ENCODE measurements at places on chromosomes 4 and X.

DNA sequence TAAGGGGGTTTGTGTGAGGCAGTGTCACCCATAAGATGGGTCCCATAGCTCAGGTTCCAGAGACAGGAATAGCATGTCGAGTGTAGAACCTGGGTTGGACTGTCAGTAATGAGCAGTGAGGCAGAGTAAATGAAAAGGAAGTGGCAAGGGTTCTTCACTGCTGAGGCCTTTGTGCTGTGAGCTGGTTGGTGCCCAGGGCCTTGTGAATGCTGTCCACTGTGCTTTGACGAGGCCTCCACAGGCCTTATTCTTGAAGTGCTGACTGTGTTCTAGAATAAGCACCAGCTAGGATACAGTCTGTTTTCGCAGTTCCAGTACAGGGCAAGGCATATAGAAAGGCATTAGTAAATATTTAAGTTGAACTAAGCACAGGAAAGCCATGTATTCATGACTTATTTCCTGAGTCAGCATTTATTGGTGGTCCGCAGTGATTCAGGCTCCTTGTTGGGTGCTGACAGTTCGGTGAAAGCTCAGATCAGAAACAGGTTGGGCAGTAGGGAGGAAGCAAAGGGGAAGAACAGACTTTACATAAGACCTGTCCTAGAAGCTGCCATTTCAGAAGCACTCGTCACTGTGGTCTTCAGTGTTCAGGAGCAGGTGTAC, 25.6 kb upstream of the TADA2B start:
- no peak for DNase-seq

GRCh38 chr4:182556580-182556979, 313.4 kb downstream of the TENM3 start:
- no peak for DNase-seq

DNA sequence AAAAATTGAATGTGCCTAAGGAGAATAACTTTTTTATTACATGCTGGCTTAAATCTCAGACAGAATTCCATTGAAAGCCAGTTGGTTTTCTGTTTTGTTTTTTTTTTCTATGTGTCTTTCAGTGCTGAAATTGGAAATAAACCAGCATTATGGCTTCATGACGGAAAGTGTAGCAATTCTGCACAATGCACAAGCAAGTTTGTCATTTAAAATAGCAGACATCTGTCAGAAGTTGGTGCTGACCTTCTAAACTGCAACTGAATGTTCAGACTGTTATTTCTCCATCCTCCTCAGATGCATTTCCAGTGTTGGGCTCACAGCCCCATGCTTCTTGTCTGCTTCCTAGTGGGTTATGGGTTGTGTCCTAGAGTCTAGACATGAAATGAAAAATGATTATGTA, 107.2 kb upstream of the LIMCH1 start:
- DNase-seq: no peak

GRCh38 chrX:16601885-16602284, 48.1 kb upstream of the S100G start:
- no peak for DNase-seq

DNA sequence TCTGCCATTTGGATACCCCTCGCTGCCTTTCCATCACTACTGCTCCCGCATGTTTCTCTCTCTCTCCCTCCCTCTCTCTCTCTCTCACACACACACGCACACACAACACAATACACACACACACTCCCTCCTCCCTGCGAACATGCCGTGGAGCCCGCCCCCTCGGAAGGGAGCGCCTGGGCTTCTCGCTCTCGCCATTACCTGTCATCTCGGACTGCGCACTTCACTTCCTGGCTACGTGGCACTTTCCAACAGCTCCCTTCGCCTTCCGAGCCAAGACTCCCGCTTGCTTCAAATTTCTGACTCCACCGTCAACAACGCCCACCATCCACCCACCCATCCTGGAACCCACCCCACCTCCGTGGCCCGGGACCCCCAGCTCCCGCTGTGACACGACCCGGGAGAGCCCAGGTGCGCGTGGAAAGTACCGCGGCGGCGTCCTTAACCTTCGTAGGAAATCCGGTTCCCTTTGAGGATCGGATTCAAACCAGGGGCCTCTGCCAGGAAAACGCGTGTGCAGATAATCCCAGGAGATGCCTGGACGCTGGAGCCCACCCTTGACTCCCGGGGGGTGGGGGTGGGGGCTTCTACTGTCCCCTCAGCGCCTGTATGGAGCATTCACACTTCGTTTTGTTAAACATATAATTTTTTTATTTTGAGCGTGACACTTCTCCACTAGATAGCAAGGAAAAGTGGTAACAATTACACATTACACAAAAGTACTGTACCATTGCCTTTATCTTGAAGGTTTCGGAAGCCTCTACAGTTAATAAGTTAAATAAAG, 12.5 kb downstream of the ARX start:
- DNase-seq: no peak

Data from colonic mucosa (tissue), 4 donors.